AG20443 (cell line): ENCODE measurements at places on chromosomes 1 and 21.

DNA sequence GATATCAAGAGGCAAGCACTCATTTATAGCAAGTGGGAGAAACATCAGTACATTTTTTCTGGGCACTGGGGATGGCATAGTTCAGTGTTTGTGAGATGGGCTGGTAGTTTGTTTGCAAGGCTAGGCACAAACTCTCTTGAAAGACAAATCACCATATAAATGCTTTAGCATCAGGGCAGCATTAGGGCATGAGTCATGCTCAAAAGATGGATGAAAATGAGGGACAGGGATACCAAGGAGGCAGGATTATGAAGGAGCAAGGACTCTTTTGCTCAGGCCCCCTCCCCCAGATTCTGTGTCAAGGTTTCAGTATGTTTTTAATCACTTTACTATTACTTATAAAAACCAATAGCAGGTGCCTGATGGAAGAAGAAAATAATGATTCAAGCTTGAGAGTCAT, 43.9 kb upstream of the CAMK1G start:
- no peak for DNase-seq

DNA sequence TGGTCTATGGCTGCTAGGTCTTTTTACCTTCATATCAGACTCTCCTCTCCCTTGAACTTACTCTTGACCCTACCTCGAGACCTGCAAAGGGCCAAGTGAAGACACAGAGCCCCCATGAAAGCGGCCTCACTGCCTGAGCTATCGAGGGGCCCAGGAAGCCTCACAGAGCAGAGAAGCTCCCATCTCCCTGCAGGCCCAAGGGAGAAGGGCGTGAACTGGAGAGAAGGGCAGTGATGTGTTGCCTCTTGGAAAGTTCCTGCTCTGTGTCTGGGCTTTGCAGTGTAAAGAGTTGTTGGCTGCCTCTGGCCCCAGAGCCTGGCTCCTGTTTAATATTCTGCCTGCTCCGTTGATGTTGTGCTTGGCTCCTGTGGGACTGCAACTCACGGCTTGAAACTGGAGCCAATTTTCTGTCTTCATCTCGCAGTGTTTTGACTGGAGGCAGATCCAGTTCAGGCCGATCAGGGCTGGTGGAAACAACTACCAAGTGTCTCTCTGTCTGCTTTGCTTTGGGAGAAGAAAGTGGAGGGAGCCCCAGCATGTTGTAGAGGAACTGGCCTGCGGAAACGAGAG, 4.3 kb downstream of the SERTAD4 start:
- DNase-seq, result peak; percentile 34

DNA sequence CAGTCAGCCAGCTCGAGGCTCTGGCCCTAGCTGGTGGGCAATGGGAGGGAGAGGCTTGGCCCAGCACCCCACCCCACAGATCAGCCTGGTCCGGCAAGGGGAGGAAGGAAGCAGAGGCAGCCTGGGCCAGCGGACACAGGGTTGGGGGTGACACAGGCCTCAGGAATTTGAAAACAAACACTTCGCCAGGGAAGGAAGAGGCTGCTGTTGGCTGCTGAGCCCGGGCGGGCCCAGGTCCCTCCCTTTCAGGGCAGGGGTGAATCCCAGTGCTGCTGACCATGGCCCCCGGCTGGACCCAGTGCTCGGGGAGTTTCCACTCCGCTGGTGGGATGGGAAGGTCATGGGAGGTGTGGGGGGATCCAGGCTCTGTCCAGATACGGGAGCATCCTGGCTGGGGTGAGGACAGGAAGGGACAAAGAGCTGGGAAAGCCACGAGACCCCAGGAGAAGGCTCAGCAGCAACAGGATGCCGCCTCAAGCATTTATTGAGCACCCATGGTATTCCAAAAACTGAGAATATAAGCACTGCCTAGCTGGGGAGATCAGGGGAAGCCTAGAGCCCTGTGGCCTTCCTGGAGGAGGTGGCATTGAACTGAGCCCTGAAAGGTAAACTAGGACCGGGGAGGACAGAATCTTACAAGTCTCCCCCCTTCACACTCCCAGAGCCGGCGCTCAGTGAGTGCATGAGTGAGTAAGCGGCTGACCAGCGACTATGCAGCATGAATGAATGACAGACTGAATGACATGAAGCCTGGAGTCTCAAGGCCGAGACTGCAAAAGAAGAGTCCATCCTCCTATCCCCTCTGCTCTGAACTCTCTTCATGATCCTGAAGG, 26.2 kb upstream of the EPHA2 start:
- peak; percentile 93 for DNase-seq

GRCh38 chr1:208158640-208159554, 85.3 kb downstream of the PLXNA2 start:
- DNase-seq, result no peak

- peak; percentile 42 for DNase-seq
Observed at GRCh38 chr1:31054349-31054748, 11.2 kb downstream of the PUM1 start.

DNA sequence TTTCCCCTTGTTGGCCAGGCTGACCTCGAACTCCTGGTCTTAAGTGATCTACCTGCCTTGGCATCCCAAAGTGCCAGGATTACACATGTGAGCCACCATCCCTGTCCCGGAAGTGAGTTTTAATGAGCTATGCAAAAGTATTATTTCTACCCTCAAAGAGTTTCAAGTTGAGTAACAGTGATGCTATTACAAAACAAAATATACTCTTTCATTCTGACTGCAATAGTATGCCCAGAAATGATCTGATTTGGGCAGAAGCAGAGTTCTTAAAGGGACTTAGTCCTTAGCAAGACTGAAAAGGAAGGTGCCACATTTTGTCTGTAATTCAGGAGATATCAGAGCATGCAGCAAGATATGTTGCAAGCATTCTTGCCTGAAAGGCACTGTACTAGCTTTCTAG, 375.4 kb downstream of the NUF2 start:
- DNase-seq, result no peak

- no peak for DNase-seq
Observed at GRCh38 chr1:204266504-204267034, 52.8 kb upstream of the GOLT1A start.

DNA sequence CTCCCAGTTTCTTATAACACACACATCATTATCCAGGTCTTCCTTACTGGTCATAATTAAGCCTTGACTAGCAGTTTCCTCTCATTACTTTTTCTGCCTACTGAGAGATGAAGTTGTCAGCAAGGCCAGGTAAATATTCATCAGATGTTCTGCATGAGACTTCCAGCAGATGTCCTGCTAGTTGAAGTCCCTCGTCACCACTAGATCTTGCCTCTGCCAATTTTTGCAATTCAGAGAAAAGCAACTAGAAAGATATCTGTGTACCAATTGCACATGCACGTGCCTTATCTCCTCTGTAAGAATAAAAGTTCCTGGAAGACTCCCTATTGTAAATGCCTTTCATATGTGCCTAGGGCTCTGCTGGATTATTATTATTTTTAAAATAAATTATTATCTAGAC, 18.3 kb downstream of the ACKR1 start:
- DNase-seq, result no peak

GRCh38 chr1:117003223-117003875, 1.8 kb downstream of the CD101 start:
- DNase-seq, result no peak

DNA sequence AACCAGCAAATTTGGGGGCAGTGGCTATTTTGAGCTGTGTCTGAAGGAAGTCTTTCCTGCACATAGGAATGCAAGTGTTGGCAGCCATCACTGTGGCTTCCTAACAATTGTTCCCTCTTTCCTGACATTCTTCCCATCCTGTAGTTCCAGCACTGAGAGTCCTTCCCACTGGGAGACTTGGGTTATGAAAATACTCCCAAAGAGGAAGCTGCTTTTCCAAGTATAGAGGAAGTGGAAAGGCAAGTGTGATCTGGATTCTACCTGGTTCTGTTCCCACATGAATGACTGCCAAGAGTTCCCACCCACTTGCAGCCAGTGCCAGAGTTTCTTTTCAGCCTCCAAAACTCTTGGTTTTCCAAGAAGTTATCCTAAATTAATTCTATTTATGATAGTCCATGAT, 98.5 kb upstream of the CD53 start:
- no peak for DNase-seq

DNA sequence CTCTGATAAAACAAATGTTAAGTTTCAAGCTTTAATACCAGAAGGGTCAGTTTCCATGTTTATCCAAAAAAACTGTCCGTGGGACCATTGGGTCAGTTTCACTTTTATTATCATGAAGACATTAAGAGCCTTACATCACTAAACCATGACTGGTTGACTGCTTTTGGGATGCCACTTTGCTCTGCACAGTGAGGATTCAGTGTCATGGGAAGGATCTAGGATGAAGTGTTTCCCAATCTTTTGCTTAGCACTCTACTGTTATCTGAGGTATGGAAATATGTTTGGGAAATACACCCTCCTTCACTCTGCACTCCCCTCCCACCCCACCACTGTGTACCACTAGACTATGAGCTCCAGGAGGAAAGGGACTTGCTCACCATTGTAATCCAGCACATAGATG, 16.3 kb downstream of the RPS6KC1 start:
- DNase-seq, result peak; percentile 11

- peak; percentile 90 for DNase-seq
Observed at GRCh38 chr1:4652631-4653327, 1.6 kb upstream of the AJAP1 start.

DNA sequence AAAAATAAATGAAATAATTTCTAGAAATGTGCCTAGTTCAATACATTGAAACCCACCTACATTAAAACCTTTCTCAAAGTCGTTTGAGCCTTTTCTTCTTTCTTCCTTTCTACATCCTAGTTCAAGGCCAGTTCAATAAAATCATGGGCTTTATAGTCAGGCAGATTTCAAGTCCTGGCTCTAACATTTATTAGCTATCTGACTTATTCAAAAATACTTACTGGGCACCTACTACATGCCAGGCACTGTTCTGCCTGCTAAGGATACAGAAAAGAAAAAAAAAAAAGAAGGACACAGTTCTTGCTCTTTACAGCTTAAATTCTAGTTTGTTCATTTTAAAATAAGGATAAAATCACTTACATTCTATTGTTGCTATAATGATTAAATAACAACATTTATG, 134.2 kb upstream of the FGGY start:
- no peak for DNase-seq

GRCh38 chr1:87902830-87903229, 574.1 kb downstream of the LMO4 start:
- DNase-seq, result peak; percentile 12

- DNase-seq, result peak; percentile 53
Observed at GRCh38 chr1:19080721-19081120, 124.2 kb upstream of the IFFO2 start.

DNA sequence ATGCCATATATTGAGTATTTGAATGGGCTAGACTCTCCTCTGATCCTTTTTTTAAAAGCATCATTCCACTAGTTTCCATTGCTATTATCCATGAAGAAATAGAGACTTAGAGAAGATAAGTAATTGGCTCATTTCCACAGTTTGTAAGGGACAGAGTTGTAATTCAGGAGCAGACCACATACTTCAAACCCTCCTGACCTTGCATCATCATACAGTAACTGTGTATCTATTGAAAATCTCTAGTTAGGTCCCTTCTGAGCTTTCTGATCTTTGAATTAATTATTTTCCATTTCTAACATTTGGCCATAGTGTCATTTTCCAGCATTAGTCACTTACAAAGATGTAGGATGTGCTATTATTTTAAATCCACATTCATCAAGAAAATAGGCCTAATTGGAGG, 386.5 kb upstream of the ST6GALNAC5 start:
- no peak for DNase-seq

DNA sequence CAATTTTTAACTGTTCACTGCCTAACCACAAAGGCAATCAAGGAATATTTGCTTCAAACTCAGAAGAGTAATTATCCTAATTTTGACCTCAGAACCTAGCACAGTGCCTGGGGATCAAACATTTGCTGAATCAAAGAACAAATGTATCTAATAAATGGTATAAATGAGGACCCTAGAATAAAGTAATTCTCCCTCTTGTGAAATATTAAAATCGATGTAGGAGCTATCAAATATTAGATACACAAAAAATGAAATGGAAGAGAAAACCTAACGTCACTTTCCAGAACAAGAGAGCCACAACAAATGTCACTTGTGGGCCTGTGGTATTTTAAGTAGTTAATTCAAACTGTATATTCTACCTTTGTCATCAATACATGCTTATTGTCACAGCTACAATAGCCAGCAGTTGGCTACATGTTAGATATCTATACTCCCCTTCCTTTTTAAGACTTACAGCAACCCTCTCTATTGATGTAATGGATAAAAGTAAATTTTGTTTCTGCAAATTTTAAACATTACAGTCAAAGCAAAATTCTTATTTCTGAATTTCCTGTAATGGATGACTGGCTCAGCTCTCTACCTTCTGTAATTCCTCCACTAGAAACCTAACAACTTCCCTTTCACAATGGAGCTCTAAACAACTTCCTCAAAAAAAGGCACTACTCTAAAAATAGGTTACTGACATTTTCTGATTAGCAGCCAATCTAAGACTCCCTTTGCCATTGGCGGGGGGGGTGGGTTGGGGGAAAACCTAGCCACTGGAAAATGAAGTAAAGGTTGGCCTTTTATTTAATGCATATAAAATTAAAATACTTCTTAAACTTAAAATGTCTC, 37.6 kb downstream of the PUM1 start:
- peak; percentile 13 for DNase-seq

DNA sequence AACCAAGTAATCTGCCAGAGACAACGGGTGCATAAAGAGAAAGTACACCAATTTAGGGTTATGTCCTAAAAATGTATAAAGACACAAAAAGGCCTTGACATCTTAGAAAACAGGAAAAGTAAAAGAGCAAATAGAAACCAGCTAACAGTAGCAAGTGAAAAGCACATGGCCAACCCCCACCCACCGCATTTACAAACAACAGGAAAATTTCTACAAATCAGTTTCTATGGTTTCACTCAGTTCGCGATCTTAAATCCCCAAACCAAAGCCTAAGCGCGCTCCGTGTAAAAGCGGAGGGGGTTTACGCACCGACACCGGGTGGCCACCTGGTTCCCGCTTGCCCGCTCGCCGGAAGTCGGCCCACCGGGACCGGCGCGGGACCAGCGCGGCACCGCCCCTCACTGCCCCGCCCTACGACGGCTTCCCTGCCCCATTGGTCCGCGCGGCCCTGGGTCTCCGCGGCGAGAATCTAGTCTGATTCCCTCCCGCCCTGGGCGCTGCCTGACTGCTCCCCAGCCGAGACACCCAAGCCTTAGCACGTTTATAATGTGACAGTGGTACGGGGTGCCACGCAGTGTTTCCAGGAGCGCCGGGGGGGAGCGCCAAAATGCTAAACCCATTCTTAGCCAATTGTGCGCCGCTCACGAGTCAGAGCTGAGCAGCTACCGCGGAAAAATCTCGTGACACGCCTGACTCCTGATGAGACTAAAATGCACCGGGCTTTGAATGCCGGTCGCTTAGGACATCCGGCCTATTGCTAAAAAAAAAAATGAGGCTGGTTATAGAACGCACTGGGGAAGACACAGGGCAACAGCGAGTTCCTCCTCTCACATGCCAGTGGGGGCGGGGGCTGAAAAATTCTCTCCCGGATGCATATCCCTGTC, at the start of gene GART:
TSS of gene GART (minus strand) at position 362 of the 884 bp plus-strand sequence. CDS start 2,802 bp downstream, outside the sequence.
- DNase-seq, result peak; percentile 92
